ENCODE measurements at places on chromosomes 11 and 22. TPM values are rescaled to one million over a fixed set of nuclear protein-coding genes. Genes with fewer than 3 reads are reported as not detected.

The HBG1 gene
- not detected for total RNA-seq

The CLCF1 gene
- total RNA-seq, result 21.7 TPM

The ABCG4 gene
- total RNA-seq, result 1.1 TPM

DNA sequence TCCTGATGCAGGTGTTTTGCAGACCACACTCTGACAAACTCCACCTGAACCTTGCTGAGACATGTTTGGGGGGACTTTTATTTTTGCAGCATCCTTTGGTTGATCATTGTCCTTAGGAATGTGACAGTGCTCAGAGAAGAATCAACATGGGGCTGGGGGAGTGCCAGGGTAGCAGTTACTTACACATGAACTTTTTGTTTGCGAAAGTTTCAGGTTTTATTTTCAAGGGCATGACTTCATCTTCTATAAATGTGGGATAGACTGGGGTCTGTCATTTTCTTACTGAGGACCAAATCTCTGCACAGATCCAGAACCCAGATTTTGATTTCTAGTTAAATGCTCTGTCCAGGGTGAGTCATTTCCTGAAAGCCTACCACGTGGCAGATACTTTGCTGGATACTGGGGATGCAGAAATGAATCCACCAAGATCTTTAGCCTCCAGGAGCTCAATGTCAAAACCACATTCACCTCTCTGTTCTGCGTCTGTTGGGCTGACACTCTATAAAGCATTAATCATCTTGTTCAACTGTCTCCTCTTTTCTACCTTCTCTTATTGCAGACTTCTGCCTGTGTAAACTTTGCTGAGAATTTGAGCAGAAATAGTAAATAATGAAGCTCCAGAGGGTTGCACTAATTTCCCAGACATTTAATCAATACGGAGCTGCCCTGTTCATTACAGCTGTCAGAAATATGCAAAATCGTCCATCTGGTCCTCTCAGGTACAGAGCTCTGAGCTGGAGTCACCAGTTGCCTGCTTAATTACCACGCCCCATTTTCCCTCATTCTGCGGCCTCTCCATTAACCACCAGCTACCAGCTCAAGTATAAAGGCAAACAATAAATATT lies 387.9 kb downstream of the MIAT start:
- no peak for ATAC-seq

GRCh38 chr11:69674267-69674885 lies 777 bp downstream of the LTO1 start:
- no peak for ATAC-seq

DNA sequence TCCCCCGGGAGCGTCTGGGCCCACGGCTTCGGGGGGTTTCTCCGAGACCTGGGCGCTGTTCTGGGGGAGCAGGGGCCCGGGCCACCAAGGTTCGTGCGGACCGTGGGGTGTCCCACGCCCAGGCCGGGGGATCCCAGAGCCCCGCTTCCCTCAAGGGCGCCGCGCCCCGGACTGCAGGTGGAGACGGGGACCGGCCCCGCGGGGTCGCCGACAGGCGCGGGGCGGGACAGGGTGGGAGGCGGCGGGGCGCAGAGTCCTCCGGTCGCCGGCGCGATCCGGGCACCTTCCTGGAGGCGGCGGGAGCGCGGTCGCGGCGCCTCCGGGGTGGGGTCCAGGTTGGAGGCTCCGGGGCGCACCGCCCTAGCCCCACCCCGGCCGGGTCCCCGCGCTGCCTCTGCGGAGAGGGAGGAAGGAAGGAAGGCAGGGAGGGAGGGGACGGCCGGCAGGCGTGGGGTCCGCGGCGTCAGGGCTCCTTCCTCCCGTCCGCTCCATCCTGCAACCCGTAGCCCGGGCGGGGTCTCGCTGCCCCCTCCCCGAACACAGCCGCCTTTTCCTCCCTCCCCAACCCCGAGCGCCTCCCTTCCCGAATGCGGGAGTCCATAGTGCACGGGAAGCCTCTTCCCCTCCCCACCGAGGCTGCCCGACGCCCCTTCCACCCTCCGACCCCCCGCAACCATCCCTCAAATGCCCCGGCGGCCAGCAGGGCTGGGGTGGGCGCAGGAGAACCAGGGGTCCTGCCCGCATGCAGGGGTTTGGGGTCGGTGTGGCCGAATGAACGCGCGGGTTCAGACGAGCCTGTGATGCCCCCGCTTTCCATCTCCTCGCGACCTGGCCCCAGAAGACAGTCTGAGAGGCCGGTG lies 4.3 kb upstream of the ZBED4 start:
- ATAC-seq, result no peak

Measured in gastroesophageal sphincter (tissue), 4 donors.